ENCODE measurements at places on chromosomes 5 and 9.

DNA sequence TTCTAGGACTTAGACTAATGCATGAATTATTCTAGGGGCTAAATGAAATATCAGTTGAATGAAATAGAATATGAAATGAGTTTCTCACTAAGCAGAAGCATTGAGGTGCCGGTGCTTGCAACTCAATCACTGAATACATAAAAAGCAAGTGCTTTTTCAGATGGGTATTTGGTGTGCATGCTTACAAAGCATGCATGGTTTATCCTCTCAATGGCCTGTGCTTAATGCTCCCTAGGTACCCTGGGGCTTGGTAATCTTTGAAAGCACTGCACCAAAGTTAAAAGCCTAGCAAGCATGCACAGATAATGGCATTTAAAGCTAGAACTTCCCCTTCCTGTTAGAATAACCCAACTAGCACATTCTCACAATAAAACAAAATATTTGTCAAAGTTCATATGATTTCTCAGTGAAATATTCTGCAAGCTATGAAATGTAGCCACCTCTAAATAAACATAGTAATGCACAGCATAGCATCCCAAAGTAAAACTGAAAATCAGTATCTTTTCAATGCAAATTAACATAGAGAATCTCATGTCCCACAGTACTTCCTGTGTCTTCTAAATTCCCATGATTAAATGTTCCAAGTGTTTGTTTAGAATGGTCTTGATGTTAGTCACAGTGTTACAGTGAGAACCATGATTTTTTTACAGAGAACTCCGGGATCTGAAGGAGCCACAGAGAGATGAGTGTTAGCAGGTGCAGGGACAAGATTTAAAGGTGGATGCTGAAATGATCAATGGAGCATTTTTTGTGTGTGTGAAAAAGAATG is 143.4 kb upstream of the CDH6 start:
- no peak for DNase-seq

DNA sequence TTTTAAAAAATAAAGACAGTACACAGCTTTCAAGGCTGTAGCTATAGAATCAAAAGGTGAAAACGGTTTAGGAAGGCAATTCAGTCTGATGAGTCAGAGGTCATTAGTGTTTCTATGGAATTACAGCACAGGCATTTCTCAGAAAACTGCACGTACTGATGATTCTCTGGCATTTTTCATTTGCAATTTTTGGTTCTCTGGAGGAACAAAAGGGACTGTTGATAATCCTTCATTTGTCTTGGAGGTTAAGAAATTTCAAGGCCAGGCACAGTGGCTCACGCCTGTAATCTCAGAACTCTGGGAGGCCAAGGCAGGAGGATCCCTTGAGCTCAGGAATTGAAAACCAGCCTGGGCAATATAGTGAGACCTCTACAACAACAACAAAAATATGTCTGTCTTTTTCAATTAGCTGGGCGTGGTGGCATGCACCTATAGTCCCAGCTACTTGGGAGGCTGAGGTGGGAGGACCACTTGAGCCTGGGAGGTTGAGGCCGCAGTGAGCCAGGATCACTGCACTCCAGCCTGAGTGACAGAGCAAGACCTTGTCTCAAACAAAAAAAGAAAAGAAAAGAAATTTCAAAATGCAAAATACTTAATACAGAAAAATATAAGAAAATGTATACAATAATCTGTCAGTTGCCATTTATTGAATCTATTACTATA is 27.3 kb downstream of the NR6A1 start:
- no peak for DNase-seq

- no peak for DNase-seq
Measured at GRCh38 chr5:119945691-119946090, 316.3 kb downstream of the FAM170A start.

GRCh38 chr5:36442796-36443195 is 141.1 kb upstream of the RANBP3L start:
- DNase-seq: no peak

DNA sequence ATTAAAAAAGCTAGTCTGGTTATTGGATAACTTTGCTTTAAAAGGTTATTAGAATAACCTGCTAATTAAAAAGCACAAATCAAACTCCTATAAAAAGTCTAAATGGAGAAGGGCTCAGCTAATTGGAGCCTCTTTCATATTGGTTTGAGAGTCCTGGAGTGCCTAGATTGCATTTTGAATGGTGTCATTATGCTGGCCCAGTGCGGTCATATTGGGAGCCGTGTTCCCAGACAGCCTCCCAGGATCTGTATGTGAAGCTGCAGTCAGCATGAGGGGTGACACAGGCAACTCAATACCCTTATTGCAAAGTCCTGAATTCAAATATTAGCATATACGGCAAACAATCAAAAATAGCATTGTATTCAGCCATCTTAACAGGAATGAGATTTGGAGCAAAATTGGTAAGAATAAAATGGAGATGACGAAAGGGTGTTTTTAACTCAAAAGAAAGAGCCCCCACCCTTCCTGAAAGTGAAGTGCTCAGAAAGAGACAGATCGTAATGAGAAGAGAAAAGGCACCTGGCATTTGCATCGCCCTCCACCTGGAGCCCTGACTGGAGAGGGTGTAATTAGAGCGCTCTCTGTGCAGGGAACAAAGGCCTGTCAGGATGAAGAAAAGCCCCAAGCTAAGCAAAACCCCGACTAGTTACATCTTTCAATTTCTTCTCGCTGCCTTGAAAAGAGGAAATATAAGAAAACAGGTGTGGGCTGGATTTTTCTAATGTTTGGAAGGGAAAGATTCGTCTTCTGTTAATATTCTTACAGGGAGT is 621.0 kb upstream of the ADAMTS16 start:
- DNase-seq: no peak
